ENCODE measurements at places on chromosomes 12 and 14.

DNA sequence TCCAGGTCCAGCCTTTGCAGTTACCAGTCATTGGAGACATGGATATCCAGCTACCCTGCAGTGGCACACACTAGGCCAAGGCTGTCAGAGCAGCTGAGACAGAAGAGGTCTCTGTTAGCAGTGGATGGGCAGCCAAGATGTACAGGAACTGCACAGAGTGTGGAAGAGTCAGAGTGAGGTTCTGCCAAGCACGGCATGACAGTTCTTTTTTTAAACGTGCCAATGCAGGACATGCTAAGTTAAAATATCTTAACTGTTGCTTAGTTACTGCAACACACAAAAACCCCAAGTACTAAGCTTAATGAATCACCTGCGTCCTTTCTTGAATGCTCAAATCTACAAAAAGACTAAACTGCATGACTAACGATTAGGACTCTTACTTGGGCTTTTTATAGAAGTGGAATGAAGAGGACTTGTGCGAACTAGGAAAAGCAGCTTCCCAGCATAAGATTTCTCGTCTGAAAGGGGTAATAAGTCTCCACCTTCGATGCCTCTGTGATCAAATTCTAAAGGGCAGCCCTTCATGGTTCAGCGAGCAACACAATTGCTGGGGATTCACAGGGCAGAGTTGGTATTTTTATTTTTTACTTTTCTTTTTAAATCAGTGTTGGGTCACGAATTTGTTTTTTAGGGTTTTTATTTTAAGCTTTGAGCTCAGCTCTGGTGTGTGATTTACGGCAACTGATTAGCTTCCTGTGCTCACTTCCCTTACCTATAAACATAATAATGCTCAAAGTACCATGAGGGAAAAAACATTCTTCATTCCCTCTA lies 20.6 kb downstream of the MAPK1IP1L start:
- peak; percentile 56 for DNase-seq

DNA sequence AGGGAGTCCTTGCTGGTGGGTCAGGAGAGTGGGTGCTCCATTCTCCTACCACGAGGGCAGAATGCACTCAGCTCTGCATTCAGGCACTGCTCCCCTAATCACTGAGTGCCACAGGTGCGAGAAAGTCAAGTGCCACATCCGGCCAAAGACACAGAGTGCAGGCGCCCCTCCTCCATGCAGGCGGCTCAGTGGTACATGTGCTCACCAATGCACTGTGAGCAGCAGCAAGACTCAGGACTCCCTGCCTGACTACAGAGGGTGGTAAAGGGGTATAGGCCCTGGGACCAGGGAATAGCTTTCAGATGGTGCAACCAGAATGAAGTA lies 32.9 kb downstream of the ZFYVE21 start:
- DNase-seq = no peak

DNA sequence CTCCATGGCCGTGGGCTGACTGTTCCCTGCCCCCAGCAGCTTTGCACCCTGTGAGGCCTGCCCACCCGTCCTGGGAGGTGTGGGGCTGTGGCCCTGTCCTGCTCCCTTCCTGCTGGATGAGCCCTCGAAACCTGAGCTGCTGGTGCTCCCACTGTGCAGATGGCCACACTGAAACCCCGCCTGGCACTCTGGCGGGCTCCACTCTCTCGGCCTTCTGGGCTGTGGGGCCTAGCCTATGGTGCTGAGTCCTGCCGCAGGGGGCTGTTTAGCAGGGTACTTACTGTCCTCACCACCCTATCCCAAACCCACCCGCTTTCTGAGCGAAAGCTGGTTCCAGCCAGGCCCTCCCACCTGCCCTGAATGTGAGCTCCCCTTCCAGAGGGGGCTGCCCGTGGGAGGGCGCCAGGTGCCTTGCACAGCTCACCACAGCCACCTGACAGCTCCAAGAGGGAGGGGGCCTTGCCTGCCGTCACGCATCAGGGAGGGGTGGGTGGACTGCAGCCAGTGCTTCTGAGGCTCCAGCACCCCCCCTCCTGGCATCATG lies 7.3 kb downstream of the SLC25A47 start:
- no peak for DNase-seq

GRCh38 chr14:99256483-99256874 lies 15.5 kb downstream of the BCL11B start:
- DNase-seq = no peak

- peak; percentile 2 for DNase-seq
These were observed 376.3 kb upstream of the RGS6 start for GRCh38 chr14:71555654-71556559.

DNA sequence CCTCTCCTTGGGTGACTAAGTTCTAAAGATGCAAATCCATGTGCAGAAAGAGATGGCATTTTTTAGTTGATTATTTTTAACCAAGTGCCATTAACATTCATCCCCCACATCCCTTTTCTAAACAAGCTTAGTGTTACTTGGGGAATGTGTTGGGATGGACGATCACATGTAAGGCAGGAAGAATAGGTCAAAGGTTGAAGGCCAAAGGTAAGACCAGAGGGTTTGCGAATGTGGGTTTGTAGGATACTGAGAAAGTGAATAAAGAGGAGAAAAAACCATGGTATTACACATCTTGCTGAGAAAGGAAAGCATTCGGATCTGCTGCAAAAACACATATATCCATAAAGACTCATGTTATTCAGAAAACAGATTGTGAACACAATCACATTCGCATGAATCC lies 111.6 kb downstream of the GCH1 start:
- DNase-seq = no peak

DNA sequence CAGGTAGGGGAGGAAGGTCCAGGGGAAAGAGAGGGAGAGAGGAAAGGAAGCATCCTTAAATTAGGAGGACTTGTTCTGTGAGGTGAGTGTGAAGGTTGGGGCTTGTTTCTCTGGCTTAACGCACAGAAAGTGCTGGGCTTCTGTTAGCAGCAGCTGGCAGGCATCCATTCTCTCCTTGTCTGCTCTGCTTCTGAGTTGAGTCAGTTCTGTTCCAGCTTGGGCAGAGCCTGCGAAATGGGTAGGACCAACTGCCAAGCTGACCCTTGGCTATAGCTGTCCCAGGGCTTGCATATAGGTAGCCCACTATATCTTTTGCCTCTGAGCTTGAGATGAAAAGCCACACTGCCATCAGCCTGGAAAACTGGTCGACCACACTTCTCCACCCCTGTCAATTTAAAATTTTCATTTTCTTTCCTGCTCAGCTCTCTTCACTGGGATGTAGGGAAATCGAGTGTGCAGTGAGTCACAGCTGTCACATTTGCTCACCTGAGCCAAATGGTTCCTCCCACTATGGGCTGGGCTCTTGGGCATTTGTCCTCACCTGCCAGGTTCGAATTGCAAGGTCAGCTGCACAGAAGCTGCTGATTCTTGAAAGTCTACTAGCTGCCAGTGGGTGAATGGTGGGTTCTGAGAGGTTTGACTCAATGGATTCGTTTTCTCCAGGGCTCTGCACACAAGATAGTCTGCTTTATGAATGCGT lies 256.4 kb upstream of the PWP1 start:
- no peak for DNase-seq

GRCh38 chr14:71538938-71539649 lies 393.1 kb upstream of the RGS6 start:
- DNase-seq = no peak

DNA sequence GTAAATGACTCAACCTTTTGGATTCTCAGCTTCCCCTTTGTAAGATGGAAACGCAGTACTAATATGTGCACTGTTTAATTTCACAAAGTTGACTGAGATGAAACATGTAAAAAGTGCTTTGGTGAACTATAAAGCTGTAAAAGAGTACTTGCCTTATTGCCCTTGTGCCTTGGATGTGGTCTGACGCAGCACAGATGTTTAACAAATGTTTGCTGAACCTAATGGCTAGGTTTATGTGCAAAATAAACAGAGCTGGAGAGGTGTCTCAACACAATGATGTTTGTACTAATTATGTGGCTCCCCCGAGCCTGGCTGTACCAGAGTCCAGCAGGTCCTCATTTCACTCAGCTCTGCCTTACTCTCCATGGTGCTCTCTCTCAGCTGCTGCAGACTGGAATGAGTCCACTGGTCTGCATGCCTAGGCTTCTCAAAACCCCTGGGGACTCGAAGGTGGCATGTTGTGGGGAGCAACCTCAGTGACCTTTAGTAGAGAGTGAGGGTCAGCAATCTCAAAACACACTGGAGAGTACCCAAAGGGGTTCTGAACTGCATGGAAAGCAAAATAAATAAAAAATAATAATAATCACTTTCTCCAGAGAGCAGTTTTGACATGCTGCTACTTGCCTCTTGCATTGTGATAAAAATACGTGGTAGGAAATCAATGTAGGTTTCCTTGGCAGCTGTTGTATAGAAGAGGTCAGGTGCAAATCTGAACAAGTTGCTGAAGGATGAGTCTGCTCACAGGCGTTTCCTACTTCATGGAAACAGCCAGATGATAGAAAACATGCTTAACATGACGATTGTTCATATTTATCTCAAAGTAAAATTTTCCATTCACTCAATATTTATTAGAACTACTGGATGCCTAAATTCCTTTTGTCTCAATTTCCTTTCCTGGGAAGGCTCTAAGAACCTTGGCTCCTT lies 8.5 kb upstream of the AMIGO2 start:
- no peak for DNase-seq

- DNase-seq = no peak
These were observed 457.6 kb upstream of the RGS6 start for GRCh38 chr14:71474301-71475265.

GRCh38 chr14:102768223-102769048 lies 8.8 kb upstream of the TRAF3 start:
- DNase-seq = peak; percentile 79

GRCh38 chr14:58637391-58638230 lies at the start of gene DACT1:
TSS of gene DACT1 (plus strand) at chr14:58637962. CDS start at chr14:58638203, 241 bp downstream.
- DNase-seq = peak; percentile 35

DNA sequence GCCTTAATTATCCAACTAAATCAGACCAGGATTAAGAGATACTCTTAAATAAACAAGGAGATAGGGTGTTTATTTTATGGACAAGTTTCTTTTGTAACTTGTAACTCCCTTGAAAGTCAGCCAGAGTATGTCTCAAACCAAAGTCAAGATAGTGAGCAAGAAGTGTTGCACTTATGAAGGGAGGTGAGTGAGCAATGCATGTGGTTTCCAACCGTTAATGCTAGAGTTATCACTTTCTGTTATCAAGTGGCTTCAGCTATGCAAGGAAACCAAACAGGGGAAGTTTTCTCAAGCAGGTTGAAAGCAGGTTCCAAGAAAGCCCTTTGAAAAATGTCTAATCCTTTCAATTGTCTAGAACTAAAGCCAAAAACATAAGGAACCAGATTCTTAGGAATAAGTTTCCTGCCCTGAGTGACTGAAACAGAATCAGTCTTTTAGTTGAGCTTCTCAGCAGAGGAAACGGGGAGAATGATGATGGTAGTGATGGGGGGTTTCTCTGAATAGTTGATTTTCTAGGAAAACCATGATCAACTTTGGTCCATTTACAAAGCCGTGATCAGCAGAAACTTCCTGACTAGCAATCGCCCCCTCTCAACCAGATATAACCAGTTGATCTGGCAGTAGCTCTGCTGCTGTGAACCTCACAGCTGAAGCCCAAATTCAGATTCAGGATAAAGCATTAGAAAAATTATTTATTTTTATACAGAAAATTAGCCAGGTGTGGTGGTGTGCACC lies 128.4 kb downstream of the DAD1 start:
- no peak for DNase-seq

DNA sequence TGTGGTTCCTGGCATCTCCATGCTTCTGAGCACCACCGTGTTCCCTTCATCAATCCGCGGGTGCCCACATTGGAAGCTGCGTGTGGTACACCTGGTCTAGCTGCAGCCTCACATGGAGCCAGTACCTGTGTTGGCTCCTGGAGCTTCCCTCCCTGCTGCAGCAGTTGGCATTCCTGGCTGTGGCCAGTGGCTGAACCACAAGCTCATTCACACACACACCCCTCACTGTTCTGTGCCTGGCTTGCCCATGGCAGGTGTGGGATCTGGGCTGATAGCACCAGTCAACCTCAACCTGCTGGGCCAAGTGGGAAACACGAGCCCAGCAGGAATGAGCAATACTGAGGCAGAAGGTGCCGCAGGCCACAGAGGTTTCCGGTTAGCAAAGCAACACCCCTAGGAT lies 256.2 kb upstream of the LRFN5 start:
- DNase-seq = no peak

- no peak for DNase-seq
These were observed 24.4 kb downstream of the DHRS2 start for GRCh38 chr14:23660290-23661226.

DNA sequence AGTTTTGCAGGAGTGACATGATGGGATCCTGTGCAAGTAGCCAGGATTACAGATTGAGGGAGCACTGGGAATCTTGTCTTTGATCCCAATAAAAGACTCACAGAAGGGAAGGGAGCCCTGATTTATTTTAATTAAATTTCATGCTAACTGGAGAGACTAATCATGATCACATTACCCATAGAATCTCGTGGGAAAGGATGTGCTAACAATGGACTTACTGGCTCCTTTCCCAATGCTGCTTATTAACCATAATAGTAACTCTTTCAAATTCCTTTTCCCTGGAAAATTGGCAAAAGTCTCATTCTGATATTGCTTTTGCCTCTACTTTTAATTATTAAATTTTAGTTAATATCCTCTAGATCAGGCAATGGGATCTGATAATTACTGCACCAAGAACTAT lies 174.8 kb upstream of the AVPR1A start:
- no peak for DNase-seq

DNA sequence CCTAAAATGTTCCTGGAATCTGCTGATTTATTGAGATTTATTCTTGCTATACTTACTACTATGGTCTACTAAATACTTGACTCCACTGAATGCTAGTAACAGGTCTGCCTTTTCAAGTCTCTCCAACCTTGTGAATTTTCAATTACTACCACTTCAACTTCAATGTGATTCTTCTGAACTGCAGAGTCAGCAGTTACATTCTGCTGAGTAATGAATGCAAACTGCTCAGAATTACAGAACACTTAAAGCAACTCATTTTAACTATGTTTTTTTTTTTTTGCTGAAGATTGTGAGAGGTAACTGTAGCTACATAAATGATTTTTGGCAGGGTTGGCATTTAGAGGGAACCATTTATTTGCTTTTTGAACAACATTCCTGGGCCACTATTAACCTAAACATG lies 41.8 kb downstream of the ARF6 start:
- DNase-seq = no peak

GRCh38 chr14:54486685-54487084 lies 2.1 kb downstream of the GMFB start:
- DNase-seq = no peak

DNA sequence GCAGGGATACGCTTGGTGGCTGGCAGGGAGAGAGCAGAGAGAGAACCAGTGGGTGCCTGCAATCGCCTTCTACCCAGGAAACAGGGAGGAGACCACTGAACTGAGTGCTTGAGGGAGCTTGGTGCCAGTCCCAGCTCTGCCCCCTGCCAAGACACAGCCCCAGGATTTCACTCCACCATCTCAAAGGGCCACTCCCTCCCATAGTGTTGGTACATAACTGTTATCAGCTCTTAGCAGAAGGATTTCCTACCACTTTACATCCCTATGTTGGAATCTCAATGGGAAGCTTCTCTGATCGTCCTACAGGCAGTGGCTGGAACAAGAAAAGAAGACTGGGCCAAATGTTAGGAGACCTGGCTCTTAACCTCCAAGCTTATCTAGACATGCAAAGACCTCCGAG lies 157.4 kb upstream of the FOXN3 start:
- DNase-seq = no peak

- DNase-seq = no peak
These were observed 13.6 kb upstream of the TEX22 start for GRCh38 chr14:105384605-105385321.

Data from bone marrow (tissue), 2 donors.